ENCODE measurements at places on chromosomes 5 and 9. TPM values are rescaled to one million over a fixed set of nuclear protein-coding genes. Genes with fewer than 3 reads are reported as not detected.

BTNL3 gene
- total RNA-seq = not detected

SUSD3 gene
- 29.7 TPM for total RNA-seq

- peaks cover 13% of the 10 kb centered on the region for H3K27me3 ChIP-seq
Measured at GRCh38 chr5:67234671-67235176, 38.1 kb upstream of the CD180 start.

DNA sequence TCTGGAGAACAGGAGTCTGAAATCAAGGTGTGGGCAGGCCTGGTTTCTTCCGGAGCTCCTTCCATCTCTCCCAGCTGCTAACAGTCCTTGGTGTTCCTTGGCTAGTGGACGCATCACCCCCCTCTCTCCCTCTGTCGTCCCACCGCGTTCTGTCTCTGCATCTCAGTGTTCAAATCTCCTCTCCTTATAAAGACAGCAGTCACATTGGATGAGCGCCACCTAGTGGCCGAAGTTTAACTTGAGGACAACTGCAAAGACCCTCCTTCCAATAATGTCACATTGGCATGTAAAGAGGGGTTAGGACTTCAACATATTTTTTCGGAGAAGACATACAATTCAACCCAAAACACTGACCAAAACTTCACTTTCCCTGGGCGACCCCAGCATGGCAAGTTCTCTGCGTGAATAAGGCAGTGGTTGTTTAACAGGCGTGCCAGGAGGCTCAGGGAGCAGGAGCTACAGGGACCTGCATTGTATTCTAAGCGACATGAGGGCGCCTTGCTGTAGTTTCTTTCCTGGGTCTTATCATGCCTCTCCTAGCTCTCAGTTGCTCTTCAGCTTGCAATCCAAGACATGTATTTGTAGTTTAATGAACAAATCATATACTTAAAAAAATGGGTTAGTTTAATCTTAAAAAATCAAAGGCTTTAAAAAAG, 27.9 kb upstream of the BASP1 start:
- H3K4me1 ChIP-seq = no peaks in the 10 kb centered on the region
- H3K4me3 ChIP-seq = no peak overlapping the region
- H3K36me3 ChIP-seq = no peaks in the 10 kb centered on the region
- no peak overlapping the region for H3K27ac ChIP-seq
- H3K27me3 ChIP-seq = no peaks in the 10 kb centered on the region

DNA sequence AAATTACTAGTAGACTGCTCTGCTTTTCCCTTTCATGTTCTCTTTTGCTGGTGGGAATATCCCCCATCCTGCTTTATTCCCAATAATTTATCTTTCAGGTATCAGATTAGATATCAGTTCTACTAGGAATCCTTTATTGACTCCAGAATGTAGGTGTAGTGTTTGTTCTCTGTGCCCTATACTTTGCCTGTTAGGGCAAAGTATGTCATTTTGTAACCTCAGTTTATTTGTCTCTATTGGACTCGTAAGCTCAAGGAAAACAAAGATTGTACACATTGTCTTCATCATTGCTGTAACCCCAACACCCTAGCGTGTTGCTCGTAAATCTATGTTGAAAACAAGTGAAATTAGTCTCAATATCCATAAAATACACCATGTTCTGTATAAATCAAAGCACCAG, 190.5 kb downstream of the COMMD10 start:
- no peaks in the 10 kb centered on the region for H3K27me3 ChIP-seq
- no peak overlapping the region for H3K4me3 ChIP-seq
- peaks cover 2% of the 10 kb centered on the region for H3K4me1 ChIP-seq
- no peak overlapping the region for H3K27ac ChIP-seq
- H3K36me3 ChIP-seq = no peaks in the 10 kb centered on the region
